Dermis blood vessel endothelial cell (primary cell): ENCODE measurements at places on chromosomes 2 and 18.

- no peak for DNase-seq
Observed at GRCh38 chr2:230268606-230269243, 43.2 kb downstream of the SP140 start.

- peak; percentile 70 for DNase-seq
Observed at GRCh38 chr2:112831513-112831845, 5.1 kb downstream of the IL1B start.

DNA sequence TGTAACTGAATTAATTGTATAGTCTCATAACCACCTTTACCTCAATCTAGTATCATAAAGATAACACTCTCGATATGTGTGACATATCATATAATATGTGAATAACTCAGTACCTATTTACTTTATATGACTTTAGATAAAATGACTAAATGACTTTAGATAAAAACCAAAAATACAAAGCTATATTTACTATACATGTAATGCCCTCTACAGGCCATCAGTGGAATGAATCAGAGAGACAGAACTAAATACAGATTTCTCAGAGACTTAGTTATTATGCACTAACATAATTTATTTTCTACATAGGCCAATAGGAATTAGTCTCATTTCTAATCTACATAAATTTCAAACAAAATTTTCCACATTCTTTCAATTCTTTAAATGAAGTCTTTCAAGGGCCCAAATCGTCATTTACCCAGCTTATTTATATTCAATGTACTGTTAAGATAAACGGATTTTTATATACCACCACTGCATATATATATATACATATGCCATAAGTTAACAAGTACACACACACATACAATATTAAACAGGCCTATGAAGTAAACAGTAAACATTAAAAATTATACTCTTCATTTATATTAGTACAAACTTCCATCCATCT lies 219.9 kb downstream of the EXOC6B start:
- DNase-seq: peak; percentile 43

GRCh38 chr2:44533508-44533907 lies 171.8 kb downstream of the CAMKMT start:
- no peak for DNase-seq

- no peak for DNase-seq
Observed at GRCh38 chr2:191574232-191574631, 103.7 kb upstream of the NABP1 start.

GRCh38 chr2:196336715-196337114 lies 165.3 kb upstream of the STK17B start:
- DNase-seq: no peak

GRCh38 chr2:145653553-145653952 lies 1133.6 kb upstream of the ZEB2 start:
- no peak for DNase-seq

DNA sequence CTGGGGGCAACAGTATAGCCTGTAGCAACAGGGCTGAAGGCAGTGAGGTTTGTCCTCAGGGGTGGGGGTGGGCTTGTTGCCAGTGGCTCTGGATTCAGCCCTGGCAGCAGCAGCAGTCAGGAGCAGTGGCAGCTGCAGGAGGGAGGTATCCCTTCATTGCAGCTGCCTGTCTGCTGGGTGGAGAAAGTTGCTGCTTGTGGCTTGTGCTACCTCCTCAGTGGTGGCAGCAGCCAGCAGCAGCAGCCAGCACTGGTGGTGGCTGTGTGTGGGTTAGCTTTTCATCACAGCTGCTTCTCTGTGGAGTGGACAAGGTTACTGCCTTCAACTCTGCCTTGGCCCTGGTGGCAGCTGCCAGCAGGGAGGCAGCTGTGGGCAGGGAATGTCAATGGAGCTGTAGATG lies 94.9 kb downstream of the ARL6IP6 start:
- DNase-seq: no peak

DNA sequence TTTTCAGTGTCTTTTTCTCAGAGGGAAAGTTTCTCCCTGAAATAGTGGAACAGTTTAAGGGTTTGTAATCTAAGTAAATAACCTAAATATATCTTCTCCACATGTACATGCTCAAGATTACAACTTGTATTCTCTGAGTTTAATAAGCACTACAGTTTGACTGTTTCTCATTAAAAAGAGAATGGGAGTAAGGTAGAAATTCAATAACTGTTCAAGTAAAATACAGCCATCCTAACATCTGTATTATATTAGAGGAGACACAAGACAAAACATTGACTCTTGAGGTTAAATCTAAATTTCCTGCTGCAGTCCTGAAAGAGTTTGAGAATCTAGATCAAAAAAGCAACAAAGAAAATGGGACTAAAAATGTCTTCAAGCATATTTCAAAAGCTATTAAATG lies 73.0 kb upstream of the ZNF397 start:
- DNase-seq: no peak

DNA sequence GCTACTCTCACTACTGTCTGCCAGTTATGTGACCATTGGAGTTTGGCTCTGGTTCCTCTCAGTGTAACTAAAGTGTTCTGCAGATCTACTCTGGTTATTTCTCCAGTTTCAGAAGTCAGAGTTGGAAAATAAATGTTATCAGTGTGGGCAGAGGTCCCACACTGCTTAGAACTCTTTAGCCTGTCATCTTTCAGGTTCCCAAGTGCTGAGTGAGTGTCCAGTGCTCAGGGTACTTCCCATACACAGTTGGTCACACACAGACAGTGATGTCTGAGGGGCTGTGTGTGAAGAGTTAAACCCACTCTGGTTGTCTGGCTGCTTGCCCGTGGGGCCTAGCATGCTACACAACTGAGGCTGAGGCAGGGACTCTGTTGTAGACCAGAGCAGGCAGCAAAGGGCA lies 421.8 kb upstream of the MEX3C start:
- DNase-seq: no peak

GRCh38 chr18:44830581-44830980 lies 149.9 kb downstream of the SETBP1 start:
- DNase-seq: no peak

DNA sequence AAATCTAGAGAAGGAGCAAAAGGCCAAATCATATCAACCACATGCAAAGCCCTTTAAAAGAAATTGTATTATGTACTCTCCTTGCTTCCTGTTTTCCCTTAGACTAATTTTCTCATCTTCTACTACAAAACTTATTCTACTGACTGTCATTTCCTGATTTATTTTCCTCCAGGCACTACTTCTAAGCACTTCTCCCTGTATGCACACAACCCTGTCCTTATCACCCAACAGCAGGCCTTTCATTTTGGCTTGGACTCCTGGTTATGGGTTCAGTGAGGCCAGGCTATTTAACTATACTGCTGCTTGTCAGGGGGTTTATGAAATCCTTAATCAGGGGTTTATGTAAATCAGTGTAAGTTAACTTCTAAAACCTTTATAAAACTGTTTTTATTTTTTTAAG lies 205.1 kb upstream of the FAM98A start:
- DNase-seq: no peak

- DNase-seq: no peak
Observed at GRCh38 chr18:13281406-13281805, 62.8 kb downstream of the LDLRAD4 start.

DNA sequence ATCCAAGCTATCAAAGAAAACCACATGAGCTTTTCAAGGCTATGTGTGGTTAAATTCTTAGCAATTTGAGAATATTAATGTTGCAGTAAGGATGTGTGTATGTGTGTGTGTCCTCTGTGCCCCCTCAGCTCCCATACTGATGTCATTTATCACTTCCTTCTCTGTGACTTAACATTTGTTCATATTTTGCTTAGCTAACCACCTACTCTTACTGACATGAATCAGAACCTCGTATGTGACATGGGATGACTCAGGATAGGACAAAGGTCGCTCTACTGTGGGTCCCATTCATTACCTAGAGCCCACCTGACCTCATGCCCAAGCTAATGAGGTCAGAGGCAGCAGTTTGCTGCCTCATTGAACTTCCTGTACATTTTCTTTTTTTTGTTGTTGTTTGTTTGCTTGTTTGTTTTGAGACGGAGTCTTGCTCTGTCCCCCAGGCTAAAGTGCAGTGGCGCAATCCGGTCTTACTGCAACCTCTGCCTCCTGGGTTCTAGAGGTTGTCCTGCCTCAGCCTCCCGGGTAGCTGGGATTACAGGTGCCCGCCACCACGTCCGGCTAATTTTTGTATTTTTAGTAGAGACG lies 36.3 kb downstream of the MOGAT1 start:
- DNase-seq: peak; percentile 39

DNA sequence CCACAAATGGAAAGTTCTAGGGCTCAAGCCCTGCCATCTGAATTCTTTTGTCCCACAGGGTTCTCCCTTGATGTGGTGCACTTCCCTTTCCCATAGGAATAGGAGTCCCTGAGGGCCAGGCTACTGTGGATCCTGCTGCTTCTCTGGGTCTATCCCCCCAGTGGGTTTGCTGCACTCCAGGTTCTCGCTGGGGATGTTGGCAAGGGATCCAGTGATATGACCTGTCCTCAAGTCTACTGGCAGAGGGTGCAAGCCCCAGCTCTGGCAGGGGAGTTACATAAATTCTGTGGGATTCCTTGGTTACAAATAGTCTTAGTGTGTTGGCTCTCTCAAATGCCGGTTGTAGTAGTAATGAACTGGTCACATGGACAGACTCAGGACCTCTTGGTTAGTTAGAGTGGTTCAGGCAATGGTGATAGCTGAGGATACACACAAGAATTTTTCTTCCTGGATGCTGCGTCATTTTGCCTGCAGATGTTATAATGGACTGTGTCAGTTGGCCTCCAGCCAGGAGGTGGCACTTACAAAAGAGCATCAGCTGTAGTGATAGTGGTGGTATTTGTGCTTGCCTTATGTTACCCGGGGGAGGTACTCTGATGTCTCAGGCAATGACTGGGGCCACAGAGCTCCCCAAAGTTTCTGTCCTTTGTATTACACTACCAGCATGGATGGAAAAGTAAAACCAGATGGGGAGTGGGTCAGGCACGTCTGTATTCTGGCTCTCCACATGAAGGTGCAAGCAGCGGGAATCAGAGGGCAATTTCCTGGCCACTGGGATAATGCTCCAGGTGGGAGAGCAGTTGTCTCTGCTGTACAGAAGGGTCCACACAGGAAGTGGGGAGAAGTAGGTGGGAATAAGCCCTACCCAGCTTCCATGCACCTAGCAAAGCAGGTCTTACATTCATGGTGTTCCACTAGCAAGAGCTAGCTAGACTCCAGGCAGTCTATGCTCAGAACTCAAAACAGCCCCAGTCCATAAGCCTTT lies 267.9 kb downstream of the SOX11 start:
- no peak for DNase-seq

GRCh38 chr2:175442441-175442840 lies 260.9 kb upstream of the ATP5MC3 start:
- no peak for DNase-seq

DNA sequence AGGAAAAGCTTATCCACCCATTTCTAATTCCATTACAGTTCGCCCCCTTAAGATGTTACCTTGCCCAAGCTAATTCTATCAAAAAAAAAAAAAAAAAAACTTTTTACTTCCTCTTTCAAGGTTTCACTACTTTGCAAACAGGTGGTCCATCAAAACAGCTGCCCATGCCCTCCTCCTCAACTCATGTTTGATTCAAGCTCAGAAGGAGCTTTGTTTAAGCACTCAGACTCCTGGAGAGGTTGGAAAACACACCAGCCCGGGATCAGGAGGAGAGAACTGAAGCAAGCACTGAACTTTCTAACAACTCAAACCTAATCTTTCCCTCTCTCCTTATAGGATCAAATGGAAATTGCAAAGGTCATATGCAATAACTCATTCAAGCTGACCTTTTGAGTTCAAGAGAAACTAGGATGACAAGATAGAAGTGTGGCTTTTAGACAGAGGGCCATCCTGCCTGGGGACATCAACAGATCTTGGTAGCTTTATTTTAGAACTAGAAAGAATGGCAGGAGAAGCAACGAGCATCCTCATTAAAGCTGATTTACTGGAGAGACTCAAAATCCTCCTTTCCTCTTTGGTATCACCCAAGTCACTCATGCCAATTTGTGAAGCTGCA lies 28.3 kb upstream of the FZD7 start:
- DNase-seq: no peak

DNA sequence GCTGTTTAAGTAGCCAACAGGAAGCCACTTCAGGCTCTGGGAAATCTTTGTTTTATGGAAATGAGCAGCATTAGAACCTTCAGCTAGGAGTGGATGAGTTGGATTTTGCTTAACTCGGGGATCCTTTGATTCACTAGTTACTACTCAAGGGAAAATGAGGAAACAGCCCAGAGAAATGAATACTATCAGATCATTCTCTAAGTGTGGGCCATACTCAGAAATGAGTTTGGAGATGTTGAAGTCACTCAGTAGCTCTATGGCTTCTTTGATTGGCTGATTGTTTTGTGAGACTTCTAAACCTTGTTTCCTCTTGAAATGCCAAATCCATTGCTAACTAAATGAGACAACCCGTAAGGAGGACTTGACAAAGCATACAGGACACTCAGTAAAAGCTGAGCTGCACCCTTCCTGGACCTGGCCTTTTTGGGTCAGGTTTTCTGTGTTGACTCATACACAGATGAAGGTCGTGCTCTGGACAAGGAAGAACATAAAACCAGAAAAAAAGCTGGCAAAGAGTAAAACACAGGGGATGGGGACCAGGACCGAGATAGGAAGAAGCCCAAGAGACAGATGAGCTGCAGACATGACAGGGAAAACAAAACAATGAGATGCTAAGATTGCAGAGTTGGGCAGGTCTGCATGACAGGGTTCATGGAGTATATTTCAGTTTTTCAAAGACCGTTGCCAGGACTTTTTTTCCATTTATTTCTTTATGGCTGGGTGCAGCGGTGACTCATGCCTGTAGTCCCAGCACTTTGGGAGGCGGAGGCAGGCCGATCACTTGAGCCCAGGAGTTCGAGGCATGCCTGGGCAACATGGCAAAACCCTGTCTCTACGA lies 41.6 kb downstream of the INO80C start:
- peak; percentile 68 for DNase-seq

DNA sequence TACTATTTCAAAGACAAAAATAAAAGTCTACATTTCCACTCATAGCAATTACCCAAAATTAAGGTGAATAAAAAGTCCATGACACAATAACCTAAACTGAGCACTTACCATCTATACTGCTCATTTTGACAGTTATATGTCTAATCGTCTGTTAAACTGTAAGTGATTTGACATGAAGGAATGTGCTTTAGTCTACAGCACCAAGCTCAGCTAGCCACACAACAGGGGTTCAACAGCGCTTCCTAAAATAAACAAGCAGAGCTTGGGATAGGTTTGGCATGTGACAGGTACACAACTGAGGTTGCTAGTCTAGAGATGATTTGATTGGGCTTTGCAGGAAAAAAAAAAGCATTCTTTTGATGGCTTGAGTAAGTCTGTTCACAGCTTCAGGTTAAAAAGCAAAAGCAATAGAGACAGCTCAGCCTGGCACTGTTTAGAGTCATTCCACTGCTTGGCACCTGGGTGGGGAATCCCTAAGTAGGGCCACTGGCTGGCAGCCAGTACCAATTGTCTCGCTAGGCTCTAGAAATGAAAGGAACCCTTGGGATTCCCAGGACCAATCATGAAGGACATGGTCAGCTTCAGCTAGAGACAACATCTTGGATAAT lies 78.6 kb downstream of the BARD1 start:
- no peak for DNase-seq

DNA sequence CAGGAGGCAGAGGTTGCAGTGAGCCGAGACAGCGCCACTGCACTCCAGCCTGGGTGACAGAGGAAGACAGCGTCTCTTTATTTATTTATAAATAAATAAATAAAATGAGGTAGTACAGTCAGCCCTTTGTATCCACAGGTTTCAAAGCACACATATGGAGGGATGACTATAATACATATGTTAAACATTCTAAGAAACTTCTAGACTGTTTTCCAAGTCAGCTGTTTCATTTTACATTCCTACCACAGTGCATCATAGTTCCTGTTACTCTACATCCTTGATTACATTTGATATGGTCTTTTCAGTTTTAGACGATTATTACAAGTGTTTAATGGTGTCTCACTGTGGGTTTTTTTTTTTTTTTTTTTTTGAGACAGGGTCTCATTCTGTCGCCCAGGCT lies 157.6 kb downstream of the ATAD2B start:
- no peak for DNase-seq
